ENCODE measurements at places on chromosomes 12 and 14. TPM values are rescaled to one million over a fixed set of nuclear protein-coding genes. Genes with fewer than 3 reads are reported as not detected.

The TCL1A gene
- total RNA-seq: not detected

The SLC6A15 gene
- 82.8 TPM for total RNA-seq

The CIROP gene
- not detected for total RNA-seq

The RASAL1 gene
- 6.5 TPM for total RNA-seq

The TECPR2 gene
- total RNA-seq: 21.0 TPM

All from diencephalon (tissue), 1 donor.